ENCODE measurements at places on chromosomes 6 and 20.

DNA sequence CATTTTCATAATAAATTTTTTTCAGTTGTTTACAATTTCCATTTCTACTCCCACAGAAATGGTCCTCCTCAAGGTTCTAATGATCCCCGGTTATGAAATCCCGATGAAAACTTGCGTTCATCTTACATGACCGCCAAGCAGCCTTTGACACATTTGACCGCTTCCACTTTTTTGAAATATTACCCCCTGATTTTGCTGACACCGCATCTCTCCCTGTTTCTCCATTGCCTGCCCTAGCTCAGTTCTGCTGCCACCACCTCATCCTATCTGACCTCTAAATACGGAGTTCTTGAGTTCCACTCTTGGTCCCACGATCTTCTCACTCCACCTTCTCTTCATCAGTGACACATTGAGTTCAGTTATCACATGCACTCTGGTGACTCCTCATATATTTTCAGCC, 74.1 kb downstream of the SLC35B3 start:
- no peak for DNase-seq

DNA sequence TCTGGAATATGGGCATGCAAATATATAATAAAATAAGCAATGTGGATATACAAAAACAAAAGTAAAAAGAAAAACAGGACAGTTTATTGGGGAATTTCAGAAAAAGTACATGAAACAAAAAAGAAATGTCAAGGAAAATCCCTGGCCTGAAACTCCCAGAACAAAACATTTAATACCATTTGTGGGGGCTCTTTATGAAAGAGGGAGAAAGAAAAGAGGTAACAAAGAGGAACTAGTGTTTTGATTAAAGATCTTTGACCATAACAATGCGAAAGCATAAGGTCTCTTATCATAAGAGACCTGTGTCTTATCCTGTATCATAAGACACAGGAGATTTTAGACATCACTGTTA, 88.6 kb upstream of the ARID1B start:
- no peak for DNase-seq

- DNase-seq, result no peak
These were observed 91.0 kb downstream of the COL12A1 start for GRCh38 chr6:75114806-75115205.

DNA sequence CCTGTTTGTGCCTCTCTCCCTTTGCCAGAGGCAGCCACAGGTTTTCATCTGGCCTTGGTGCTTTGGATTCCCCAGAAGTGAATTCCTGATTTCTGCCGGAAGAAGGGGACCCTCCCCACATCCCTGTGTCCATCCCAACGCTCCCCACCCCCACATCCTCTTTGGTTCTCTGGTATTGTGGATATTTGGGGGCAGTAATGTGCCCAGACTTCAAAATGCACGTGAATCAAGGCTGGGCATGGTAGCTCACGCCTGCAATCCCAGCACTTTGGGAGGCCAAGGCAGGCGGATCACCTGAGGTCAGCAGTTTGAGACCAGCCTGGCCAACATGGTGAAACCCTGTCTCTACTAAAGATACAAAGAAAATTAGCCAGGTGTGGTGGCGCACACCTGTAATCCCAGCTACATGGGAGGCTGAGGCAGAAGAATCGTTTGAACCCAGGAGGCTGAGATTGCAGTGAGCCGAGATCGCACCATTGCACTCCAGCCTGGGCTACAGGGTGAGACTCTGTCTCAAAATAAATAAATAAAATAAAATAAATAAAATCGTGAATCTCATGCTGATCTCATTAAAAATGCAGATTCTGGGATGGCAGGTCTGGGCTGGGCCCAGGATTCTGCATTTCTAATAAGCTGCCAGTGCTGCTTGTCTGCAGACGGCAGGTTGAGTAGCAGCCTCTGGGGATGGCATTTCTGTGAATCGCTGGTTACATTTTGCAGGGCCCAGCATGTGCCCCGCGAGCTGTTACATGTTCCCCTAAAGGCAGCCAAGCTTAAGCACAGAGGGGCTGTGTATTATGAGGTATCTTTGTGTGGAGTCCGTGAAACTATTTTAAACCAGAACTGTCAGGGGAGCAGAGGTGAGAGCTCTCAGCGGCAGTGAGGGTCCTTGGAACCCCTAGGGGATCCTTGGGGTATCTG, 49.0 kb downstream of the SYNJ2 start:
- no peak for DNase-seq

- no peak for DNase-seq
These were observed at the start of gene RFX6 for GRCh38 chr6:116876635-116877611. TSS of gene RFX6 (plus strand) at chr6:116877242. CDS start at chr6:116877276, 34 bp downstream.

DNA sequence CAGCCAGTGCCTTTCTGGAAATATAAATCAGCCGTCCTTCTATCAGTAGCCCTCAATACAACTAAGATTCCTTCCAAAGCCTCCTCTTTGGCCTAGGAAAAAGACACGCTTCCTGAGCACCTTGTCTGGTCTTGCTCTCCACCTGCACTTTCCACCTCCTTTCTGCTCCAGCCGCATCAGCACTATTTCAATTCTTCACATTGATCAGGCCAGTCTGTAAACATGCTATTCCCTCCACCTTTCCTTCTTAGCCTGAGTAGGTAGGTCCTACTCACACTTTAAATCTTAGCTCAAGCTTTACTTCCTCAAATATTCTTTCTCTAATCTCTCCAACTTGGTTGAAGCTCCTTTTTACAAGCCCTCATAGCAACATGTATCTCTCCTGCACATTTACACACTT, 11.4 kb downstream of the RANBP9 start:
- no peak for DNase-seq

GRCh38 chr6:32459781-32460424, 20.2 kb downstream of the HLA-DRA start:
- no peak for DNase-seq

GRCh38 chr6:89984926-89985750, 90.9 kb downstream of the GJA10 start:
- DNase-seq, result no peak

Measured in activated CD4-positive, alpha-beta T cell treated with anti-CD3 and anti-CD28 coated beads for 4 hours (primary cell).